ENCODE measurements at places on chromosomes 7 and 10.

DNA sequence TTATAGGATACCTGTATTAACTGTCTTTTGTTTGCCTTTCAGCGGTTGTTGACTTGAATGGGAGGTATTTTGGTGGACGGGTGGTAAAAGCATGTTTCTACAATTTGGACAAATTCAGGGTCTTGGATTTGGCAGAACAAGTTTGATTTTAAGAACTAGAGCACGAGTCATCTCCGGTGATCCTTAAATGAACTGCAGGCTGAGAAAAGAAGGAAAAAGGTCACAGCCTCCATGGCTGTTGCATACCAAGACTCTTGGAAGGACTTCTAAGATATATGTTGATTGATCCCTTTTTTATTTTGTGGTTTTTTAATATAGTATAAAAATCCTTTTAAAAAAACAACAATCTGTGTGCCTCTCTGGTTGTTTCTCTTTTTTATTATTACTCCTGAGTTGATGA lies 26.6 kb downstream of the RBM17 start:
- no peaks in the 10 kb centered on the region for H3K27me3 ChIP-seq
- peaks cover 55% of the 10 kb centered on the region for H3K36me3 ChIP-seq
- DNase-seq = no peak
- no peak overlapping the region for H3K27ac ChIP-seq

- no peaks in the 10 kb centered on the region for H3K4me1 ChIP-seq
- no peaks in the 10 kb centered on the region for H3K27me3 ChIP-seq
Observed at GRCh38 chr10:133131053-133131452, 29.0 kb upstream of the KNDC1 start.

DNA sequence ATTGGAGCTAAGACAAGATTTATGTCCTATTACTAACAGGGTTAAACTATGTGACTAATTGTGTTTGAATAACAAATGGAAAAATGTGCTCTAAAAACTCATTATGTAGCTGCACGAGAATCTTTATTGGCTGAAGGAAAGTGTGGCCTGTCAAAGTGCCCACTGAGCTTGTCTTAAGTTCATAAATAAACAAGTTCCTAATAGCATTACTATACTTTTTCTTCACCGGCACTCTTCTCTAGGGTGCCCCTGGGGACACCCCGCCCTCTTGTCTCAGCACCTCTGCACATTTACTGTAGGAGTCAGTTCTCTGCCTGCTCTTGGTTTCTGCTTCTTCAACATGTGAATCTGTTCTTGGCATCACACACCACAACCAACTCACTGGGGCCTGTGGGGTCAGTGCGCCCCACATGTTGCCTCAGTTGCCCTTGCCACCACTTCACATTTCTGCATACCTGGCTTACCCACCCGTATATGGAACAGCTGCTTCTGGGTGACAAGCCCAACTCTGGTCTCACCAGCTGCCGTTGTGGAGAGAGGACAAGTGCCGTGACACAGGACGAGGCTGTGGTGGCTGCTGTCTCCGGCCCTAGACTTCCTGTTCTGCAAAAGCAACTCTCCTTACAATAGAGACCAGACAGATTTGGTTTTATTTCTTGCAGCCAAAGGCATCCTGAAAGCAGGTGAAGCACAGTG lies 96.3 kb upstream of the DDC start:
- peak overlapping the region; percentile 89 for H3K27ac ChIP-seq
- no peaks in the 10 kb centered on the region for H3K27me3 ChIP-seq
- H3K4me3 ChIP-seq = peak overlapping the region; percentile 29
- peaks cover 2% of the 10 kb centered on the region for H3K36me3 ChIP-seq

- no peak overlapping the region for H3K27ac ChIP-seq
- H3K4me1 ChIP-seq = peaks cover 2% of the 10 kb centered on the region
- DNase-seq = peak; percentile 72
- H3K27me3 ChIP-seq = peaks cover 36% of the 10 kb centered on the region
- no peaks in the 10 kb centered on the region for H3K36me3 ChIP-seq
- H3K4me3 ChIP-seq = no peak overlapping the region
Observed at GRCh38 chr10:101272229-101272868, 43.1 kb upstream of the LBX1 start.

DNA sequence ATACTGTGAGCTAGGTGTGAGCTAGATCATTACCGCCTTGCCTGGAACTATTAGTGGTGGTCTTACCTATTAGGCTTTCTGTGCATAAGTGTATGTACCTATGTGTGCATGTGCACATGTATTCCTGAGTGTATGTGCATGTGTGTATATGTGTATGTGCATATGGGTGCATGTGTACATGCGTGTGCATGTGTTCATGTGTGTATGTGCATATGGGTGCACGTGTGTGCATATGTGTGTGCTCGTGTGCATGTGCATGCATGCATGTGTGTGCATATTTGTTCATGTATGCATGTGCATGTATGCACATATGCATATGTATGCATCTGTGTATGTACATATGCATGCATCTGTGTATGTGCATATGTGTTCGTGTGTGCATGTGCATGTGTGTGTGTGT lies 508.3 kb upstream of the ADARB2 start:
- no peaks in the 10 kb centered on the region for H3K36me3 ChIP-seq
- DNase-seq = no peak
- H3K27ac ChIP-seq = no peak overlapping the region
- H3K27me3 ChIP-seq = no peaks in the 10 kb centered on the region

DNA sequence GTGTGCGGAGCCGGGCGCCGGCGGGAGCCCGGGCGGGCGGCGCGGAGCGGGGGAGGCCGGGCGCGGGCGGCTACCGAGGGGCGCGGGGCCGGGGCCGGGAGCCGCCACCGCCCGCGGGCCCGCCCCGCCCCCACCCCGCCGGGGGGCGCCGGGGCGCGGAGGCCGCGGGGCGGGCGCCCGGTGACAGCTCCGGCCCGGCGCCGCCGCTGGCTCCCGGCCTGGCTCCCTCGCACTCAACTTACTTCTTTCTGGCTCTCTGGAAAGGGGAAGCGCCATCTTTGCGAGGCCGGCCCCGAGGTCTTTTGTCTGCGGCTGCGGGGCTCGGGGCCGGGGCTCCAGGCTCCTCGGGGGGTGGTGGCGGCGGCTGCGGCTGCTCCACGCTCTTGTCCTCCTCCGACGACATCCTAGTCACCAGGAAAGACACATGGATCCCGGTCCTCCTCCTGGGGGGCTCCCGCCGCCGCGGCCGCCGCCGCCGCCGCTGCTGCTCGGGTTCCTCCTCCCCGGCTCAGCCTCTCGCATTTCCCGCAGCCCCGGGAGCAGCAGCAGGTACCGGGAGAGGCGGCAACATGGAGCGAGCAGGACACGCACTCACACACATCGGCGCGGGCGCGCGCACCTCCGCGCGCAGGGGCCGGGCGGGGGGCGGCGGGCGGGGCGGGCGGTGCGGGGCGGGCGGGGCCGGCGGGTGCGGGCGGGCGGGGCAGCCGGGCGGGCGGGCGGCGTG lies at the start of gene KMT2C:
Gene KMT2C (minus strand): TSS at position 620 of the 727 bp plus-strand sequence. CDS start 217 bp downstream, at position 403.
- H3K27me3 ChIP-seq = peaks cover 3% of the 10 kb centered on the region
- H3K27ac ChIP-seq = peak within 1 kb of the TSS; percentile 94
- H3K4me1 ChIP-seq = peaks cover 27% of the 10 kb centered on the region
- peak; percentile 67 for DNase-seq

- H3K36me3 ChIP-seq = peaks cover 17% of the 10 kb centered on the region
- no peak for DNase-seq
- no peak overlapping the region for H3K4me3 ChIP-seq
- no peak overlapping the region for H3K27ac ChIP-seq
- H3K4me1 ChIP-seq = peaks cover 4% of the 10 kb centered on the region
- H3K27me3 ChIP-seq = no peaks in the 10 kb centered on the region
Observed at GRCh38 chr7:105913947-105914346, 37.5 kb upstream of the ATXN7L1 start.

GRCh38 chr10:80580638-80581468 lies 43.2 kb downstream of the SH2D4B start:
- H3K4me1 ChIP-seq = peaks cover 9% of the 10 kb centered on the region
- H3K27me3 ChIP-seq = peaks cover 33% of the 10 kb centered on the region
- H3K27ac ChIP-seq = no peak overlapping the region
- no peak for DNase-seq

DNA sequence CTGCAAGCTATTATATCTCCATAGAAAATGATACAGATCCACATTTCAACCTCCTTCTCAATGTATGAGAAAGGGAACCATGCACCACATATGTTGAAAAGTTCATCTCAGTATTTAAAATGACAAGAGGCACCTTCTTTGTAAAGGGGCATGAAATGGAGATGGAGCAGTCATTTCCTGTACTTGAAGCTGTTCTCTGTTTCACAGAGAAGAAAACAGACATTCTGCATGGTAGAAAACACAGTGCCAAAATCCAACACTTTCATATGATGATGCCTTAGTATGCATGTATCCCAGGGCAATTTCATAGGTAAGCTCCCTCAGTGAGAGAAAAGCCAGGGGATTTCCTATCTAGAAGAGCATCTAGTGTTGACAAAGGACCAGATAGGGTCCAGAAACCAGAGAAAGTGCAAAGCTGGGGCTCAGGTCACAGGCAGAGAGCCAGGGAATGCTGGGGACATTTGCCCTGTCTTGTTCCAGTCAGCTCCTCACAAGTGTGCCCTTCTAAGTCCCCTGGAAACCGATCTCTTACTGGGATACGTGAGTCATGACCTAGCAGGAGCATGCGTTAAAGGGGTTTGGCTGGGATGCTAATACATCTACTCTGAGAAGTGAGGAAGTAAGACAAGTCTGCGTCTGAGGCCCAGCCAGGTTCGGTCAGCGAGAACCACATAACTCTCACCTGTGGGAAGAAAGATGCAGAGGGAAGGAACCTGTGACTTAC lies 118.7 kb downstream of the ICA1 start:
- H3K4me1 ChIP-seq = peaks cover 16% of the 10 kb centered on the region
- DNase-seq = no peak
- no peak overlapping the region for H3K4me3 ChIP-seq

All from activated naive CD4-positive, alpha-beta T cell treated with anti-CD3 and anti-CD28 coated beads, Interleukin-2, amount 10 ng/mL, durations not matched to agents 7 days and 5 days (primary cell).